GM23248 (cell line): ENCODE measurements at places on chromosomes 1 and 21. TPM values are rescaled to one million over a fixed set of nuclear protein-coding genes. Genes with fewer than 3 reads are reported as not detected.

PIK3R3 gene
- total RNA-seq: 0.76 and 1.9 TPM in 2 replicates

DNA sequence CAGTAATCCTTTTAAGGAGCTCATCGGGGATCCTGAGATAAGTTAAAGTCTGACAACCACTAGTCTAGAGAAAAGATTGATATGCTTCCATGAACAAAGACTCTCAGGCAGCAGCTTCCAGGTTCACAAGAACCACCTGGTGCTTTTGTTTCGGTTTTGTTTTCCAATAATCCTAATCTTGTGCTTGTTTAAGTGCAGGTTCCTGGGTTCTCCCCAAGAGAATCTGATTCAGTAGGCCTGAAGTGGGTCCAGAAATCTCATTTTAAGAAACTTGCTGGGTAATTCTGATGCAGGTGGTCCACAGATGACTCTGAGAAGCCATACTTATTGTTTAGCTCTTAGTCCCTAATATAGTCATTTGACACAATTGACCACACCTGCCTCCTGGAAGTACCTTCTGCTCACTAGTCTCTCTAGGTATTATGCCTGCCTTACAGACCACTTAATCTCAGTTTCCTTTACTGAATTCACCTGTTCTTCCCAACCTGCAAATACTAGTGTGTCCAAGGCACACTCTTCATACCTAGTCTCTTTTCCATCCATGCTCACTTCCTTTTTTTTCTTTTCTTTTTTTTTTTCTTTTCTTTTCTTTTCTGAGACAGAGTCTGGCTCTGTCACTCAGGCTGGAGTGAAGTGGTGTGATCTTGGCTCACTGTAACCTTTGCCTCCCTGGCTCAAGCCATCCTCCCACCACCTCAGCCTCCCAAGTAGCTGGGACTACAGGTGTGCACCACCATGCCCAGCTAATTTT lies 20.5 kb upstream of the FRRS1 start:
- DNase-seq: no peak

DNA sequence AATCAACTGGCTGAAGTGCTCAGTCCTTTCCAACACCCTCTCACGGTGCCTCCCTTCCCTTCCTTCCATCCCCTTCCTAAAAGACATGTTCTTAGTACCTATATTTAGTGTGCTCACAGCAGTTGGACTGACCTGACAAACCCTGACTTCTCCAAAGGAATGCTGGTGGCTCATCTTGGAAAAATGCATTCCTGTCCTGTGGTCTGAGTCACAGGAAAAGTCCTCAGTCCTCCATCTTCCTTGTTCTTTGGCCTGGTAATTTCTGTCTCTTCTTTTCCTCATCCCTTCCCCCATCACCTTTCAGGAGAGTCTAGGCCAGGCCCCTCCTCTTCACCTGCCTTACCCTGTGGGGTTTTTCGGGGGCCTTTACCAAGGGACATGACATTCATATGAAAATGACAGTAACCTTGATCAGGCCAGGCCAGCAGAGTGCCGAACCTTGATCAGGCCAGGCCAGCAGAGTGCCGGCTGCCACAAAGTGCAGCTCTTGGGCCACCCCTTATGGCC lies 7.2 kb downstream of the ATP1B1 start:
- DNase-seq: peak; percentile 90

DNA sequence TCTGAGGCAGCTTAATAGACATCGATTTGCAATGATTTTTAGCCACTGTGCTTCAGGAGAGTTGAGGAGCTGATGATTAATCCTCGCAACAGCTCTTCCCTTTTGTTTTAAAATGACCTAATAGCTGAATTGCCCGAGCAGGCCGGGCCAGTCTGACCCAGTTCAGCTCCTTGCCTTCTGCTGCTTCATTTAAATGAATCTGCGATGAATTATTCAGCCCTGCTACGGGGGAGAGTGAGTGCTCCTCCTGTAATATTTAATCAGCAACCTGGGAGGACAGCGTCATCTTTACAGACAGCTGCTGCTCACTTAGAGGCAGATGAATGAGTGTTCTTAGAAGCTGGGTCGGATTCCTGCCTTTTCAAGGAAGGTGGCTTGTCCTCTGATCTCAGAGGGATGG lies 325.1 kb downstream of the CAMTA1 start:
- peak; percentile 35 for DNase-seq

MEX3A gene
- total RNA-seq: 0.13 and 0.22 TPM in 2 replicates
